ENCODE measurements at places on chromosomes 2 and 18.

DNA sequence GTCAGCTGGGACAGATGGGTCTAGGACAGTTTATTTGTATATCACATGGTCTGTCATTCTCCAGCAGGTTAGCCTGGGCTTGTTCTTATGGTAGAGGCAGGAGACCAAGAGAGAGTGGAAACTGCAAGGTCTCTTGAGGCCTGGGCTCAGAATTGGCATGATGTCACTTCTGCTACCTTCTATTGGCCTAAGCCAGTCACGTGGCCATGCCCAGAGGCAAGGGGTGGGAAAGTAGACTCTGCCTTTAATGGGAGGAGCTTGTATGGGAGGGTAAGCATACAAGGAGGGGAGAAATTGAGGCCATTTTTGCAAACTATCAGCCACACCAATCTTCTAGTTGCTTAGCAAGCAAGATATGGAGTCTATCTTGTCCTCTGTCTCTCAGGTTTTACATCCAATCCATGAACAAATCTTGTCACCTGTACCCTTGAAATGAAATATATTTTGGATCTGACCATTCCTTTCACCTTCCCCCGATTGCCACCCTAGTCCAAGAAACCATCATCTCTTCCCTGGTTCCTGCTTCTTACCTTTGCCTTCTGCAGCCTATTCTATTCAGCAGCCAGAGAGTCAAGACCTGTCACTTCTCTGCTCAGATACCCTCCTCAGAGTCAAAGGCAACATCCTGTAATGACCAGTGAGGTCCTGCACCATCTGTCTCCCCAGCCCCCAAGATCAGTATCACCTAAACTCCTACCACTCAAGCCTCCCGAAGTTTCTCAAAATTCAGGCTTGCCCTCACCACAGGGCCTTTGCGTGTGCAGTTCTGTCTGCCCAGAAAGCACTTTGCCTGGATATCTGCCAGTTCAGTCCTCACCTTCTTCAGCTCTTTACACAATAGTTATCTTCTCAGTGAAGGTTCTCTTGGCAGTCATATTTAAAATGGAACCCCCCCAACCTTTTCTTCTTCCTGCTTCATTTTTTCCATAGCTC lies 240.0 kb downstream of the LOXHD1 start:
- DNase-seq, result no peak

GRCh38 chr2:222268311-222268990 lies 30.3 kb downstream of the PAX3 start:
- DNase-seq, result no peak

DNA sequence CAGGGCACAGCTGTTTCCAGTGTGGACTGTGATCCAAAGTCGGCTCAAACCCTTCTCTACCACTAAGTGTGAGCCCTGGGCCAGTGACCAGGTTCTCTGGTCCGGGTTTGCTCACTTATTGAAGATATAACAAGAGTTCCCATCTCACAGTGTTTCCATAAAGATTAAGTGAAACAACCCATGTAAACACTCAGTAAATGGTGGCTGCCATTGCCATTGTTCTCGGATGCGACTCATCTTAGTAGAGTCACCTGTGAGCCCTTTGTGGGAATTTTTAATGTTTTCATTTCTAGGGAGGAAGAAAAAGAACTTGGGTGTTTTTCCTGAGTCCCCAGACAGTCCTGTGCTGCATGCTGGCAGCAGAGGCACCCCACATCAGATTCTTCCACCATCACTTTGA lies 53.4 kb downstream of the TPGS2 start:
- DNase-seq, result no peak

DNA sequence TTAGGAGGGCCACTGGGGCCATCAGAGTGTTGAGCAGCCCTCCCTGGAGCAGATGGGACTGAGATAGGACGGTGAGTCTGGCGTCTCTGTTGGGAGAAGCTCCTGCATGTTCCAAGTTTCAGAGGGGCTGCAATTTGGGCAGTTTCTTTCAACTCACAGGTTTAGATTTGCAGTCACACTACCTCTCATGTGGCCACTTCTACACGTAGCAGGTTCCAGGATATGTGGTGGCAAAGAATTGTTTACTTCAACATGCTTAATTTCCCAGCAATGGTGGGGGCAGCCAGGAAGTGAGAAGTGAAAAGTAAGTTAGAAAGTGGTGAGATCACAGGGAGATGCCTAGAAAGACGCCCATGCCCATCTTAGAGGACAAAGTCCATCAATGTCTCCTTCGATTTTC lies 9.3 kb downstream of the NCK2 start:
- DNase-seq, result no peak

DNA sequence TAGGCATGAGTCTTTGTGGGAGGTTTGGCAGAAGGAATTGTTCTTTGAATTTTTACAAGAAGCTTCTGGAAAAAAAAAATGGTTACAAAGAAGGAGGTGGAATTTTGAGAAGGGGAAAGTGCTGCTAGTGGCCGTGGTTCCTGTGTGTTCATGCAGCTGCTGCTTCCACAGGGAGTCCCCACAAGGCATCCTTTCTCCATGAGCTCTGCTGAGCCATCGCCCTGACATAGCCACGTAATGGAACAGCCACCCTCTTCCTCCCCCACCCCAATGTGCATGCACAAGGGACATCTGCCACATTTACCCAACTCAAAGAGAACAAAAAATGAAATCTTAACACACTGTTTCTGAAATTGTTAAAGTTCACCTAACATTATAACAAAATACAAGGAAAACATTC lies 529.7 kb downstream of the SATB2 start:
- DNase-seq, result no peak

DNA sequence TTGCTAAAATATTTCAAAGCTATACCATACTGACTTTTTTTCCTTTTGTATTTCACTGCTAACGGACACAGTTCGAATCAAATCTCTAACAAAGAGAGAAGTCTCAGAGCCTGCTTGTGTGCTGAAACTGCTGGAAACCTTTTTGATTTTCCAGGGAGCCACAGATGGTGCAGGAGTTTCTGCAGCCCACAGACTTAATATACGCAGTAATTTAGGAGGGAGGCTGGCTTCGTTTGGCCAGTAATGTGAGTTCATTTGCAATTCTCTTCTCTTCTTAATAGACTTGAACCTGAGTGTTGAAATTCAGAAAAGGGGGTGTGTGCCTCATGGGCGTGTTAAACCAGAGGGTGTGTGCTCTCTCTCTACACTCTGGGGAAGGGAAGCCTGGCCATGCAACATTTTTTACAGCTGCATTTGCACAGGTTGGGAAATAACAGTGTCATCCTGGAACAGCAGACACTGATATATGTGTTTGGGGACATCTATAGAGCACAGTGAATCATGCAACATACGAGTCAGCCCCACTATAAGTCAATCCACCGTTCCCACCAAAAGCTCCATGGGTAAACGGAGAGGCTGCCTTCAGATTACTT lies 333.0 kb downstream of the CLIP4 start:
- DNase-seq, result no peak

GRCh38 chr2:88683160-88684021 lies 8.1 kb upstream of the RPIA start:
- DNase-seq, result no peak

DNA sequence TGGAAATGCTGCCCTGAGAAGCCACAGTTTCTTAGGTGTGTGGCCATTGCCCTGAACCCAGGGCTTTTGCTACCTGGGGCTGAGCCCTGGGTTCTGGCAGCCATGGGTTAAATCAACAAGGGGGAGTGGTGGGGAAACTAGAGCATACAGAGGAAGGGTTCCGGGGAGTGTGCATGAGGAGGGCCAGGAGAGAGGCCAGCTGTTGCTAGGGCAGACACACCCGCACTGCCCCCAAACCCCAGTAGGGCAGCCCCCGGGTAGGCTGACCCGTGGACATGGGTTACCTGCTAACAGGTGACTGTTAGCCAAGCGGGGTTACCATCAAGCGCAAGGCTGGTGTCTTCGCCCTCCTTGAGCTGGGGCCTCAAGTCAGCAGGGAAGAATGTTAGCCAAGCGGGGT lies 14.8 kb upstream of the ARHGEF4 start:
- DNase-seq, result no peak
